Midbrain (tissue), 1 donor: ENCODE measurements at places on chromosomes 3 and 15.
A peak's percentile ranks its signal among the peaks of the same experiment; 100 is the strongest.

DNA sequence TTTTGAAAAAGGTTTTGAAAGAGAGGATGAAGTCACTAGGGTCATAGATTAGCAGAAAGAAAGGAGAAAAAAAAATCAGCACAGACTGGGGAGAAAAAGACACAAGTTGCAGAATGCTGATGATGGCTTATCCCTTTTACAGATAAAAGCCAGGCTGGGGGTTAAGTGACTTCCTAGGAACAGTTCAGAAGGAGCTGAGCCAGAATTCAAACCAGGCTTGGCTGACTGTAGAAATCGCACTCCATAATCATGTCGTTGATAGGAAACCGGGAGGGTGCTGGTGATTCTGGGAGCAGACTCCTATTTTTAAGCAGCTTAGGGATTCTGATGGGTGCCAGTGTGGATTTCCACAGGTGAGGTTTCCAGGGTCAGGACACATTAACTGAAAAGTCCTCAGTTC, 159.5 kb upstream of the BHLHE40 start:
- DNase-seq = no peak

DNA sequence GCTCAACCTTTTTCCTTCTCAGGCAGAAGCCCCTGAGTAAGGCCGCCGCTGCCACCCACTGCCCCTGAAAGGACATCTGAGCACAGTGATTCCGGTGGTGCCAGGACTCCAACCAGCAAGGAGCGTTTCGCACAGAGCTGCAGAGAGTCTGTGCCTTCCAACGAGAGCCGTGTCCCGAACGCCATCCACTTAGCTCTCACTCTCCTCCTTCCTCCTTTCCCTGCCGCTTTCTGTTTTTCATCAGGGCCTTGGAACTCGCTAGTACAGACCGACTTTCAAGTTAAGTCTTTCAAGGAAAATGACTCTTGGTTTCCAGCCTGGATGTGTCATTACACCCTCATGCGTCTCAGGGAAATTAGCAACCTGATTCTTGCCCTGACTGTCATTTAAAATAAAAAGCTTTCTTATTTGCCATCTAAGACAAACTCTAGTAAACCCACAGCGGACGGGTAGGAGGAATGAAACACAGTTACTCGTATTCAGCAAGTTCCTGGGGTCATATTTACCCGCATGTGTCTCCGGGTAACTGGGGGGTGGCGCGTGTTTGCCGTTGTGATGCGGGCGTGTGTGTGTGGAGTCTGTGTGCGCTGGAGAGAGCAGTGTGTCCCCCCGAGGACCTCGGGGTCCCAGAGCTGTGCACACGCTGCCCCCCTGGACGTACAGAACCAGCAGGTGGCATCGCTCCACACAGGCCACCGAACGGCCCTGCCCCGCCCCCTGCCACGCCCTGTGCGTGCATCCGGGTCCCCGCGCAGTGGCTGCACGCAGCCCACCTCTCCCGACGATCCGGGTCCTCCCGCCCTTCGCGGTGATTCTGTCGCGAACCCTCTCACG, 30.4 kb upstream of the ALDH1A3 start:
- peak; percentile 38 for DNase-seq

- DNase-seq = peak; percentile 72
Observed at GRCh38 chr3:187744169-187745151, 808 bp downstream of the BCL6 start.

GRCh38 chr15:65406424-65407000, 16.2 kb downstream of the IGDCC4 start:
- no peak for DNase-seq

DNA sequence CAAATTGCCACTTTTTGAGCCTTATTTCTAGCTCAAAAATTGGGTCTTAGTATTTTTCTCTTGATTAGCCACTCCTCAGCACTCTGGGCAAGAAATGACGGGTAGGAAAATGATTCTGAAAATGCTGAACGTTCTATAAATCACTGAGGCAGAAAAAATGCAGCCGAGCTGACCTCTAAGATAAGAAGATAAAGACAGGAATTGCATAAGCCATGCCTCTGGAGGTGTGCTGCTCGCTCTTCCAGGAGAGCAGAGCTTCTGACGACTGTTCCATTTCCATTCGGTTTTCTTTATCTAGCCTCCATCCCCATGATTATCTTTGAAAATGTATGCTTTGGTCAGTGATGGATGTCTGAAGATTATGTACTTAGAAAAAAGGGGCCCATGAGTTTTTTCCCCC, 558.8 kb upstream of the ADAMTS9 start:
- DNase-seq = no peak

GRCh38 chr3:23209747-23210487, 6.8 kb downstream of the UBE2E2 start:
- DNase-seq = no peak

DNA sequence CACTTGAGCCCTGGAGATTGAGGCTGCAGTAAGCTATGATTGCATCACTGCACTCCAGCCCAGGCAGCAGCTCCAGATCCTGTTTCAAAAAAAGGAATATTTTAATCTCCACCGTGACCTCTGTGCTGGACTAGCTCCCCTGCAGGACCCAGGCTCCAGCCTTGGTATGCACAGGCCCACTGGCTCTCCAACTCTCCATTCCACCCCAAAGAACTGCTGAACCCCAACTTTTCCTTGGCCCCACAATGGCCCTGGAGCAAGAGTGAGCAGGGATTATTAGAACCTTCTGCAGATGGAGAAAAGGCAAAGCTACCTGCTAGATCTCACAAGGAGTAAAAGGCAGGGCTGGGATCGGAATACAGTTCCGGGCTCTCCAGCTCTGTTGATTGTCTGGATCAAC, 32.8 kb upstream of the SFMBT1 start:
- DNase-seq = no peak

- no peak for DNase-seq
Observed at GRCh38 chr15:67148196-67148701, 82.8 kb downstream of the SMAD3 start.

GRCh38 chr3:138479438-138479863, 45.0 kb downstream of the ESYT3 start:
- DNase-seq = no peak

GRCh38 chr3:183824761-183825455, 469 bp downstream of the MAP6D1 start:
- peak; percentile 34 for DNase-seq

DNA sequence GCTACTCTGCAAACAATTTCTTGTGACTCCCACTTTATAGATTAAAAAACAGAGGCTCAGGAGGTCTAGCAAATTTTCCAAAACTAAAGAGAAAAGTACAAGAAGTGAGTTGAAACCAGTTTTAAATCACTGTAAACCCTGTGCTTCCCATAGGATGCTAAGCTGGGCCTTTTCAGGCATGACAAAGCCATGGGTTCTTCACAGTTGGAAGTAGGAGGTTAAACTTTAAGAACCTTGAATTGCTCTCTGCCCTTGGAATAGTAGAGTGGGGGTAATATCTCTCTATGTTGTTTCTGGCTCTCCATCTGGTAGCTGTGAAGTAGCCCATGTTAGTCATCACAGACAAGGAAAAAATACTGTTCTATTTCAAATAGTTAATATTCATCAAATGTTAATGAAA, 193.6 kb upstream of the SATB1 start:
- no peak for DNase-seq

GRCh38 chr15:67892559-67893377, 52.9 kb upstream of the RNU6-1 start:
- no peak for DNase-seq

DNA sequence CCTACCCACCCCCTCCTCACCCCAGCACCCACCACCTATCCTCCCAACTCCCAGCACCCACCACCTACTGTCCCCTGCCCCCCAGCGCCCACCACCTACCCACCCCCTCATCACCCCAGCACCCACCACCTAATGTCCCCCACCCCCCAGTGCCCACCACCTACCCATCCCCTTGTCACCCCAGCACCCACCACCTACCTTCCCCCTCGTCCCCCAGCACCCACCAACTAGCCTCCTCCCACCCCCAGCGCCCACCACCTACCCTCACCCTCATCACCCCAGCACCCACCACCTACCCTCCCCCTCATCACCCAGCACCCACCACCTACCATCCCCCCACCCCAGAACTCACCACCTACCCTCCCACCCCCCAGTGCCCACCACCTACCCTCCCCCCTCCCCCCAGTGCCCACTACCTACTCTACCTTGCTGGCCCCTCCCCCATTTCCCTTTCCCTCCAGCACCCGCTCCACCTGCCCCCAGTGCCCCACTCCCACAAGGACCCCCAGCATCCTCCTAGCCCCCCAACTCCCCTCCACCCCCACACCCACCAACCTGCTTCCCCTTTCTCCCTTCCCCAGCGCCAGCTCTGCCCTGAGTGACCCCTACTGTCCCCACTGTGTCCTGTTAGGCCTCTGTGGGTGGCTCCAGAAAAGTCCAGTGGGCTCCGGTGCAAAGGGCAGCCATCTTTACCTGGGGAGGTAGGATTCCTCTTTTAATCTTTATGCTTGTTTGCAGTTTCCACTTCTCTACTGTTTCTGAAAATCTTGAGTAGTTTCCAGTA, 1.2 kb downstream of the UROC1 start:
- no peak for DNase-seq

- no peak for DNase-seq
Observed at GRCh38 chr15:51080286-51080685, 14.4 kb downstream of the TNFAIP8L3 start.

- no peak for DNase-seq
Observed at GRCh38 chr3:41683666-41684350, 278.1 kb downstream of the ULK4 start.

DNA sequence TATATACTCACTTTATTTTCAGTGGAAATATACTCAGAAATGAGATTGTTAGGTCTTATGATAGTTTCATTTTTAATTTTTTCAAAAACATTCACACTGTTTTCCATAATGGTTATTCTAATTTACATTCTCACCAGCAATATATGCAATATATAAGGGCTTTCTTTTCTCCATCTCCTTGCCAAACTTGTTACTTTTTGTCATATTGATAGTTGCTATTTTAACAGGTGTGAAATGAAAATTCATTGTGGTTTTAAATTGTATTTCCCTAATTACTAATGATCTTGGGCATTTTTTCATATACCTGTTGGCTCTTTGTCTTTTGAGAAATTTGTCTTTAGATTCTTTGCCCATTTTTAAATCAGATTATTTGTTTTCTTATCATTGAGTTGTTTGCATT, 325.2 kb downstream of the DIPK2A start:
- no peak for DNase-seq

GRCh38 chr3:148863814-148864213, 1.3 kb upstream of the CPA3 start:
- no peak for DNase-seq

GRCh38 chr15:94182883-94183282, 48.5 kb upstream of the MCTP2 start:
- DNase-seq = no peak

DNA sequence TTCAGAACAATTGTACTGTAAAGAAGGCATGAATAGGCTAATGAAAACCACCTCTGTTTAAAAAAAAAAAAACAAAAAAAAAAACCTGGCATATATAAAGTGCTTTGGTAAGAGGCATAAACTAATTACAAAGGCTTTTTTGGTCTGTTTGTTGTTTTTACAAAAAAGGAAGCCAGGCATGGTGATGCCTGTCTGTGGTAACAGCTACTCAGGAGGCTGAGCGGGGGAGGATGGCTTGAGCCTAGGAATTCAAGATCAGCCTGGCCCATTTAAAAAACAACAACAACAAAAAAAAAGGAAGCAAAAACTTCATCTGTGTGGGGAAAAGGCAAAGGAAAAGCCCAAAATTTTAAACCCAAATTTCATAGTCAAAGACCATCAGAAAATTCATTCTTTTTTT, 47.0 kb downstream of the OSBPL10 start:
- DNase-seq = no peak

GRCh38 chr15:20356444-20356910, 185.1 kb downstream of the GOLGA6L6 start:
- no peak for DNase-seq

DNA sequence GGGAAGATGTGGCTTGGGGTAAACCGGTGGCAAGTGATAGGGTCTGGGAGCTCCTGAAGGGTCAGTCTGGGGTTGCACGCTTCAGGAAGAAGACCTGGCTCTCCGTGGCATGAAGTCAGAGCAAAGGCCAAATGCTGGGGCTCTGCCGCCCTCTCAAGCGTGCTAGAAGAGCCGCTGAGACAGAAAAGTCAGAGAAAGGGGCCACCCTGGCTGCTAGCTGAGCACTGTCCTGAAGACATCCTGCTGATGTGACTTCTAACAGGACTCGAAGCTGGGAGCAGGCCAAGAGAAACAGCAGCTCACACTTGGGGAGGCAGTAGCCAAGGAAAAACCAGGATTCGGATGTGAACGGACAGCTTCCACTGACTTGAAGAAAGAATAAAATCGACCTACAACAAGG, 270.4 kb downstream of the OCA2 start:
- DNase-seq = no peak

DNA sequence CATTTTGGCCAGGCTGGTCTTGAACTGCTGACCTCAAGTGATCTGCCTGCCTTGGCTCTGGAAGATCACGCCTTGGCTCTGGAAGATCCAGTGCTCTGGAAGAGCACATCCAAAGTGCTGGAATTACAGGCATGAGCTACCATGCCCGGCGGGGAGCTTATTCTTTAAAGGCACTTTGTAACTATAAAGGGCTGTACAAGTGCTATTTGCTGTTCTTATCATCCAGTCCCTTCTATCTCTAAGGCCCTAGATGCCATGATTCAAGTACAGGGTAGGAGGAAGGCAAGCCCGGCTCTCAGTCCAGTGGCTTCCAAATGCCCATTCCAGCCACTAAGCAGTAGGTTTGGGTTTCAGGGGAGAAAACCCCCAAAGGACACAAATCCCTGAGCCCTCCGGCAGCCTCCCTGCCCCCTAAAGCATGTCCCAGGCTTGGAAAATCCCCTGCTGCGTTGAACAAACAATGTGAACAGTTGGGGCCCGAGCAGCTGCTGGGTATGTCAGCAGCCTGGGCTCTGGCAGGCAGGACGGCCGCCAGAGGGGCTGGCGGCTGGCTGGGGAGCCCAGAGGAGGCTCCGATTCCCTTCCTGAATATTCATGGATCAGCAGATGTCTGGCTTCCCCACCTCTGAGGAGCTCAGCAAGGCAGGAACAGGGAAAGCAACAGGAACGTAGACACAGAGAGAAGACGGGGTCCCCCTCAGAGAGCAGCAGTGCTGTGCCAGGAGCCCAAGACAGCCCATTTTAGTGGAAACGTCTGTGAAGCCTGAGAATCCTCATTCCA, 7.7 kb downstream of the IGDCC4 start:
- peak; percentile 56 for DNase-seq

DNA sequence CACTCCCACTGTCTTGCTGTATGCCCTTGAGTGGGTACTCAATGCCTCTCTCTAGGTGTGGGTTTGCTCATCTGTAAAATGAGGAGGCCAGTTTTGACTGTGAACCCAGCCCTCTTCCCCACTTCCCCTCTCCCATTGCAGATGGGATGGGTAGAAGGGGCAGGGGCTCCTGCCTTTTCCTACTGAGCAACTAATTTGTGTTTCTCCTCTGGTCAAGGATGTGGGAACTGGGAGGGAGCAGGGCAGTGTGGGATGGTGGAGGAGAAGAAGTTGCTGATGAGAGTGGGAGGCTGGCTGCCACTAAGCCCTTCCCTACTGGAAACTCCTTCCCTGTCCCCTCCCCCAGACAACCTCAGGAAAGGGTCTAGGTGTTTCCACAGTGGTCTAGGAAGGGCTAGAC, 20.1 kb upstream of the ANKDD1A start:
- DNase-seq = no peak

- DNase-seq = peak; percentile 32
Observed at GRCh38 chr3:193190146-193190786, 50.8 kb upstream of the PLAAT1 start.
